Thymus (tissue), 14 donors: ENCODE measurements at places on chromosomes 1 and 21. TPM values are rescaled to one million over a fixed set of nuclear protein-coding genes. Genes with fewer than 3 reads are reported as not detected.

SPRR1B gene
- total RNA-seq: 1.2 TPM

TCHH gene
- 0.05 TPM for total RNA-seq

C1orf185 gene
- not detected for total RNA-seq

DIO1 gene
- 0.05 TPM for total RNA-seq

LCE1B gene
- total RNA-seq: not detected

CRNN gene
- total RNA-seq: 0.05 TPM

MSH4 gene
- 0.19 TPM for total RNA-seq

AMY1C gene
- 2.5 TPM for total RNA-seq

SH2D2A gene
- 17.9 TPM for total RNA-seq

SZT2 gene
- 8.8 TPM for total RNA-seq

ZFP69 gene
- total RNA-seq: 4.4 TPM

ASPM gene
- total RNA-seq: 39.7 TPM

LINGO4 gene
- 0.52 TPM for total RNA-seq

CD5L gene
- 1.2 TPM for total RNA-seq

SH2D5 gene
- total RNA-seq: 0.14 TPM

MAN1A2 gene
- total RNA-seq: 26.4 TPM

TAS1R1 gene
- not detected for total RNA-seq

VWA5B1 gene
- 0.05 TPM for total RNA-seq

TMOD4 gene
- 0.38 TPM for total RNA-seq

NTNG1 gene
- 5.1 TPM for total RNA-seq

LCE6A gene
- total RNA-seq: not detected

ANXA9 gene
- total RNA-seq: 0.14 TPM

NPHS2 gene
- total RNA-seq: 0.05 TPM

LAX1 gene
- 12.5 TPM for total RNA-seq

CAMK1G gene
- total RNA-seq: 0.14 TPM

KCTD3 gene
- 14.7 TPM for total RNA-seq

SLC22A15 gene
- total RNA-seq: 0.52 TPM

LDLRAD1 gene
- not detected for total RNA-seq

OR14C36 gene
- not detected for total RNA-seq

ZNF593OS gene
- not detected for total RNA-seq

TMEM82 gene
- not detected for total RNA-seq

GPR3 gene
- 0.09 TPM for total RNA-seq

GJA5 gene
- 1.9 TPM for total RNA-seq

SEMA4A gene
- 6.4 TPM for total RNA-seq

PLA2G2D gene
- 0.52 TPM for total RNA-seq

DNASE2B gene
- total RNA-seq: not detected

CTTNBP2NL gene
- total RNA-seq: 4.2 TPM

DNAI4 gene
- 14.3 TPM for total RNA-seq

NCMAP gene
- total RNA-seq: 0.09 TPM

CA6 gene
- 1.5 TPM for total RNA-seq

ZNF670 gene
- total RNA-seq: 4.7 TPM

GBP2 gene
- total RNA-seq: 60.5 TPM

NHLH2 gene
- 0.05 TPM for total RNA-seq

GPR37L1 gene
- total RNA-seq: under 0.01 TPM

SELENON gene
- 4.8 TPM for total RNA-seq

BTF3L4 gene
- total RNA-seq: 60.5 TPM
